Activated naive CD4-positive, alpha-beta T cell treated with anti-CD3 and anti-CD28 coated beads, Interleukin-2, amount 10 ng/mL, durations not matched to agents 5 hours and 36 hours (primary cell): ENCODE measurements at places on chromosomes 1 and 21. TPM values are rescaled to one million over a fixed set of nuclear protein-coding genes. Genes with fewer than 3 reads are reported as not detected.

FCRL2 gene
- total RNA-seq = not detected

RGS16 gene
- 4.2 TPM for total RNA-seq

EVI5 gene
- total RNA-seq = 0.65 TPM

ZNF593OS gene
- not detected for total RNA-seq

PTAFR gene
- total RNA-seq = 0.40 TPM

FAM72C gene
- total RNA-seq = 12.6 TPM

CNIH3 gene
- 1.9 TPM for total RNA-seq

FALEC gene
- not detected for total RNA-seq

COL6A2 gene
- 11.6 TPM for total RNA-seq

CHIT1 gene
- total RNA-seq = 0.81 TPM

C4BPA gene
- total RNA-seq = not detected

RIMS3 gene
- 3.2 TPM for total RNA-seq

NR0B2 gene
- not detected for total RNA-seq

LRRN2 gene
- not detected for total RNA-seq

IFI44L gene
- total RNA-seq = 29.2 TPM

PROK1 gene
- total RNA-seq = not detected

IVL gene
- not detected for total RNA-seq

NBPF14 gene
- total RNA-seq = 21.4 TPM

OR10J1 gene
- not detected for total RNA-seq

SLC35F3 gene
- 18.2 TPM for total RNA-seq

CYP4A22 gene
- not detected for total RNA-seq

FABP3 gene
- total RNA-seq = not detected

DNASE2B gene
- not detected for total RNA-seq
